Activated naive CD8-positive, alpha-beta T cell treated with anti-CD3 and anti-CD28 coated beads, Interleukin-2, amount 50 U/mL, for 16 hours (primary cell): ENCODE measurements at places on chromosomes 5 and 9.

DNA sequence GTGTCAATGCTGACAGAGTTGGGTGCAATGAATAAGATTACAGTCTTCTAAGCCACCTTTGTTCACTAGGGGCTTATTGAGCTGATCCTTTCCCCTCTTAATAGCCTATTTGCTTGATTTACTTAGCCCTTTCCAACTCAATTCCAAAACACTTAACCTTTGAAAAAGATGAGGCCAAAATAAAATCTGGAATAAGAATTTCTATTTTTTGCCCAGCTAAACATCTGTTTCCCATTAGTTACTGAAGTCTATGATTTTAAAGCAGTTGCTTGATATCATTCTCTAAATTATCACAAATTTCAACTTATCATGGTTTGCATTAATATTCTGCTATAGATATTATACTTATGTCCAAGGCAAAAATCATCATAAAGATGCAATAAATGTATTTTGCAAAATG is 1272.0 kb upstream of the ACO1 start:
- DNase-seq = no peak

DNA sequence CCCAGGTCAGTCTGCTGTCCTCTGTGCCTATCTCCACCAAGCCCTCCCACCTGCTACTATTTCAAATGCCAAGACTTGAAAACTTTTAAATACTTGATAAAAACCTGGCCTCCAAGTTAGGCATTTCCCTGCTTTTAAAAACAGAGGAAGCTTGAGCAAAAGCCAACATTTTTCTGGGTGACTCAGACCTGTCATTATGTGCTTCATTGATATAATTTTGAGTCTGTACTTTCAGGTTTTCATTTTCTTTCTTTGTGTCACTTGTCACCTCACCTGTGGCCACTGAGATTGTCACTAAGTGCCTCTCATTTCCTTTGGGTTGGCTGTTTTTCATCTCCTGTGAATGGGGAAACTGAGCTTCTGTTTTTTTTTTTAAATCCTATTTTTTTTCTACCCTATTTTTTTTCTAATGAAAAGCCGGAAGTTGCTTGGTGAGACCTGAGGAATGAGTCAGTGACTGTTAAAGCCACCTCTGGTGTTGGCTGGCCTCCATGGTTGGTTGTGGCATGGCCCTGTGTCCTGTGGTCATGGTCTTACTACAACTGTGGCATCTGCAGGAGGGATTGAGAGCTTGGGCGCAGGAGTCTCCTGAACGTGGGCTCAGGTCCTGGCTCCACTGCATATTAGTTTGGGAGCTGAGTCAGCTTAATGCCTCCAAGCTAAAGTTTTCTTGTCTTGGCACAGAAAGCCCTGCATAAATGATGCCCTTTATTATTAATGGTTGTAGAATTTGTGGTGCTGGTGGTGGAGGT is 56.7 kb downstream of the ARHGAP26 start:
- DNase-seq = no peak

DNA sequence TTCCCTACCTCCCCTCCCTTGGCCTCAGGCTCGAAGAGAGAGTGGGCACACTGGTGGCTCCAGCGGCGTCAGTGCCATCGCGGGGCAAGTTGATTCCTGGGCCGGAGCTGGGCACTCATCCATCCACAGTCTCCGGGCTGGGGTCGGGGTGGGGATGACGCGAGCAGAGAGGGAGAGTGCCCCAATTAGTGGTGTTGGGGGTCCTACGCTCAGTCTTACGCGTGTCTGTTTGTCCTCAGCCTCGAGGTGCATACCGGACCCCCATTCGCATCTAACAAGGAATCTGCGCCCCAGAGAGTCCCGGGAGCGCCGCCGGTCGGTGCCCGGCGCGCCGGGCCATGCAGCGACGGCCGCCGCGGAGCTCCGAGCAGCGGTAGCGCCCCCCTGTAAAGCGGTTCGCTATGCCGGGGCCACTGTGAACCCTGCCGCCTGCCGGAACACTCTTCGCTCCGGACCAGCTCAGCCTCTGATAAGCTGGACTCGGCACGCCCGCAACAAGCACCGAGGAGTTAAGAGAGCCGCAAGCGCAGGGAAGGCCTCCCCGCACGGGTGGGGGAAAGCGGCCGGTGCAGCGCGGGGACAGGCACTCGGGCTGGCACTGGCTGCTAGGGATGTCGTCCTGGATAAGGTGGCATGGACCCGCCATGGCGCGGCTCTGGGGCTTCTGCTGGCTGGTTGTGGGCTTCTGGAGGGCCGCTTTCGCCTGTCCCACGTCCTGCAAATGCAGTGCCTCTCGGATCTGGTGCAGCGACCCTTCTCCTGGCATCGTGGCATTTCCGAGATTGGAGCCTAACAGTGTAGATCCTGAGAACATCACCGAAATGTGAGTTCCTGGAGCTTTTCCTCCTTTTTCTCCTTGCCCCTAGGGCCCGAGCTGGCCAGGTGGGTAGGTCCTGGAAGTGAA is 861 bp downstream of the NTRK2 start:
- DNase-seq = no peak

DNA sequence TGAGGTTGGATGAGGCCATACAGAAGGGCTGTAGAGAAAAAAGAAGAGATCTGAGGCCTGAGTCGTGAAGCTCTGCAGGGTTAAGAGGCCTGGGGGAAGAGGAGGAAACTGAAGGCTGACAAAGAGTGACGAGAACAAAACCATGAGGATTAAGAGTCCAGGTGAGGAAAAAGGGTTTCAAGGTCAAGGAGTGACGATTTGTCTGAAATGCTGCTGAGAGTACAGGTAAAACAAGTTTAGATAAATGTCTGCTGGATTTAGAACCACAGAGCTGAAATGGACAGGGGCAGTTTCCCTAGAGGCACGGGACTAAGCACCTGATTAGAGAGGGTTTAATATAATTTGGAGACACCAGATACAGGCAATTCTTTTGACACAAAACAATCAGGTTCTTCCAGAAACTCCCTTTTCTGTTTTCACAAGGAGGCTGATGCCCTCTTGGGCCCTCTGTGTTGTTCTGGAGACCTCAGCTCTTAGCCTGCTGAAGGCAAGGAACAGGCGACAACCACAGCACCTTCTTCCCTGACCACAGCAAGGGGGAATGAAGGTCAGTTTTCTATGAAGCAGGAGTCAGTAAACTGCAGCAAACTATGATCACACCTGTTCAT is 14.6 kb upstream of the GCNT1 start:
- no peak for DNase-seq

- DNase-seq = no peak
Measured at GRCh38 chr9:4137681-4138099, 162.2 kb downstream of the GLIS3 start.

GRCh38 chr5:99349787-99350186 is 421.0 kb upstream of the CHD1 start:
- DNase-seq = no peak

GRCh38 chr9:8946461-8946860 is 1146.9 kb upstream of the DMAC1 start:
- DNase-seq = no peak

- DNase-seq = no peak
Measured at GRCh38 chr5:39225405-39226099, 6.2 kb upstream of the FYB1 start.

GRCh38 chr9:221989-222776 is 7.5 kb downstream of the DOCK8 start:
- DNase-seq = no peak

DNA sequence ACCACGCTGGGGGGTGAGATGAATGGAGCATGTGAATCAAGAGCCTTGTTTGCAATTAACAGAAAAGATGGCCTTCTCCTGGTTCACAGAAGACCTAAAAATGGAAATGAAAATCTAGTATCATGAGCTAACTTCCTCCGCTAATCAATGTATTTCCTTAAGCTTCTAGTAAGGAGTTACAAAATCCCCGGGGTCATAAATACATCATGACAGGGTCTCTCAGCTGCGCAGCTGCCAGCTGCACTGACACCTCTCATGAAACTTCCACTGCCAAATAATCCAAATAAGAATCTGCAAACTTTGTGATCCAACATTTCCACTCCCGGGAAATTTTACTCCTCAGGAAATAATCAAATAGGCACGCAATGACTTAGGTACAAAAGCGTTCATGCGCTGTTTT is 11.9 kb downstream of the MYO10 start:
- no peak for DNase-seq

DNA sequence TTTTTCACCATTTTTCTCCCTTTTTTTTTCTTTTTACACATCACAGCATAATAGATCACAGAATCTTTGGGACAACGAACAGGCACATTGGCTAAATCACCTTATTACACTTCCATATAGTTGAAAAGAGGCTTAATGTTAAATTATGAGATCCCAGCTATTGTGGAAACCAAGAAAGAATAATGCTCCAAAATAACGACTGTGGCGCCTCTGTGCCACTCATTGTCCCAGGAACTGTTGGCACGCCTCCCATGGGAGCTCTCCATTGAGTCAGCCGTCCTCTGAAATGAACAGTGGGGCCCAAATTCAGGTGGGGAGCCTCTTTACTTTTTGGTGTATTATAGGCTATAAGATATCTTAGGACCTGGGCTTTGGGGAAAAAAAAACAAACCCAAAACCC is 82.2 kb upstream of the NFIB start:
- no peak for DNase-seq

DNA sequence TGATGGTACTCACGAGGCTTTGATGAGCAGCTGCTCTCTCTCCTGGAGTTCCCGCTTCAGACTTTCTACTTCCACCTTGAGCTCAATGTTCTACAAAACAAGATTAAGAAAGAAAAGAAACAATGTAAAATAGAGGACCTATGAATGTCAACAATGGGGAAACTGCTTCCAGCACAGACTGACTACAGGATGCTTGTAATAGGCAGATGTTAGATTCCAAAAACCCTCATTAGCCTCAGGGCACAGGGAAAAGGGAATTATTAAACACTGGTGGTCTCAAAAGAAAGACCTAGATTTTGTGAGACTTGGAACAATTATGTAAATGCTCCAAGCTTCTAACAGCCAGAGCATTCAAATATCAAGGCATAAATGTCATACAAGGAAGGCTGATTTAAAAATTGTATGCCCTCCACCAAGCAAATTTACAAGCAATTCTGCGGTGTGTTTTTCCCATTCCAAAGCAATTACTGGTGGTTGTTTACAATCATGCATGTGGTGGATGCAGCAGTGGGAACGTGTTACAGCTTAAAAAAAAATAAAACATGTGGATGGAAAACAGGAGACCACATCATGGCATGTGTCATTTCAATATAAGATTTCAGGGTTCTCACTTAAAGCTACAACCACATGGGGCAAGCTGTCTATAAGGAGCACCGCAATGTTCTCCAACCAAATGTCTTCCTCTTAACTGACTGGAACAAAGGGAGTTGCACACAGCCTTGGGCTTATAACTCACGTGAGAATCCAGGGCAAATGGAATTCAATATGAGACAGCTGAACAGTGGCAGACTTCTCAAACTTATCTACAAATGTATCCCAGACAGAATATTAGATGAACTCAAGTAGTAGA is 34.0 kb downstream of the CDK5RAP2 start:
- no peak for DNase-seq
